ENCODE measurements at places on chromosomes 13 and 19.

- no peaks in the 10 kb centered on the region for H3K27me3 ChIP-seq
- H3K4me3 ChIP-seq: no peak overlapping the region
- DNase-seq: peak; percentile 32
- no peak overlapping the region for H3K27ac ChIP-seq
- peaks cover 25% of the 10 kb centered on the region for H3K4me1 ChIP-seq
These were observed 92.6 kb downstream of the SIPA1L3 start for GRCh38 chr19:37999309-38000213.

GRCh38 chr19:14632286-14632685 is 42.4 kb downstream of the ADGRE3 start:
- H3K36me3 ChIP-seq: no peaks in the 10 kb centered on the region
- H3K27ac ChIP-seq: no peak overlapping the region
- H3K4me1 ChIP-seq: no peaks in the 10 kb centered on the region

DNA sequence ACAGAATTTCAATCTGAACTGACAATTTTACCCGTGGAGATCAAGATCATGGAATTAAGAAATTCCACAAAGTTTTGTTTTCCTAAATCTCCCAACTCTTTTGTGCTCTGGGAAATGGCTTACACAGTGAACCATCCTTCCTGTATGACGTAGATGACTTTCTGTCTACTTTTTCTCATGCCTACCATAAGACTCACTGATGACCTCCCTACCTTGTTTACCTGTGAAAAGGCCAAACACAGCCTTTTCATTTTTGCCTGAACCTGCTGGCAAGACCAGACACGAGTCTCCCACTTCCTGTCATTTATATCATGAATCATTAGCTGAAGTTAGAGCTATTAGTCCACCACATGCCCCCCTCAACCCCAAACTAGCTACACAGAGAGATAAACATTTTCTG is 4.6 kb upstream of the KBTBD6 start:
- H3K27me3 ChIP-seq: no peaks in the 10 kb centered on the region
- no peak overlapping the region for H3K4me3 ChIP-seq
- no peak for DNase-seq
- H3K27ac ChIP-seq: no peak overlapping the region
- no peaks in the 10 kb centered on the region for H3K36me3 ChIP-seq

GRCh38 chr19:14078411-14078810 is 5.8 kb downstream of the MISP3 start:
- no peak for DNase-seq
- no peak overlapping the region for H3K27ac ChIP-seq
- H3K36me3 ChIP-seq: no peaks in the 10 kb centered on the region
- H3K4me1 ChIP-seq: peaks cover 42% of the 10 kb centered on the region

DNA sequence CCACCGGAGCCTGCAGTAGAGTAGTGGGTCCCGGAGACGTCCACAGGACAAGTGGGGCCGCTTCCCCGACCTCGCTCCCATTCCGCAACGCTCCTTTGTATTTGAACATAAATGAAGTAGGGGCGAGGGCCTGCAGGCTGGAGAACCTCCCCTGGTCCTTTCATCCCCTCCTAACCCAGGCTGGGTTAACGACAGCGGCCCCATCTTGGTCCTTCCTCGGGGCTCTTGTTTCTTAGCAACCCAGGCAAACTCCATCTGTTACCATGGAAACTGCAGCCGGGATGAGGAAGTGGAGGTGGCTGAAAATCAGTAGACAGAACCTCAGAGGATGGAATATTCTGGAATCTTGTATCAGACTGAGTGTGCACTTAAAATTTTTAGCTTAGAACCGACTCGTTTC is 132.6 kb upstream of the USP29 start:
- no peaks in the 10 kb centered on the region for H3K36me3 ChIP-seq
- no peak overlapping the region for H3K27ac ChIP-seq
- no peak overlapping the region for H3K4me3 ChIP-seq
- no peaks in the 10 kb centered on the region for H3K4me1 ChIP-seq

GRCh38 chr19:45498411-45499195 is at the start of gene PPM1N:
PPM1N (plus strand) TSS chr19:45498443; CDS start chr19:45498473, 30 bp downstream.
- H3K27ac ChIP-seq: no peak within 1 kb of the TSS
- no peak for DNase-seq
- no peaks in the 10 kb centered on the region for H3K36me3 ChIP-seq
- peaks cover 53% of the 10 kb centered on the region for H3K27me3 ChIP-seq
- H3K4me3 ChIP-seq: peak within 1 kb of the TSS; percentile 61

GRCh38 chr13:95660981-95661581 is 15.9 kb upstream of the DNAJC3 start:
- no peak overlapping the region for H3K27ac ChIP-seq
- no peaks in the 10 kb centered on the region for H3K36me3 ChIP-seq
- H3K4me3 ChIP-seq: no peak overlapping the region
- no peak for DNase-seq
- no peaks in the 10 kb centered on the region for H3K4me1 ChIP-seq
- no peaks in the 10 kb centered on the region for H3K27me3 ChIP-seq

- H3K27me3 ChIP-seq: no peaks in the 10 kb centered on the region
- no peak overlapping the region for H3K27ac ChIP-seq
- H3K4me1 ChIP-seq: no peaks in the 10 kb centered on the region
- H3K4me3 ChIP-seq: no peak overlapping the region
- no peak for DNase-seq
- H3K36me3 ChIP-seq: no peaks in the 10 kb centered on the region
These were observed 653.8 kb downstream of the PCDH9 start for GRCh38 chr13:66576381-66576780.

DNA sequence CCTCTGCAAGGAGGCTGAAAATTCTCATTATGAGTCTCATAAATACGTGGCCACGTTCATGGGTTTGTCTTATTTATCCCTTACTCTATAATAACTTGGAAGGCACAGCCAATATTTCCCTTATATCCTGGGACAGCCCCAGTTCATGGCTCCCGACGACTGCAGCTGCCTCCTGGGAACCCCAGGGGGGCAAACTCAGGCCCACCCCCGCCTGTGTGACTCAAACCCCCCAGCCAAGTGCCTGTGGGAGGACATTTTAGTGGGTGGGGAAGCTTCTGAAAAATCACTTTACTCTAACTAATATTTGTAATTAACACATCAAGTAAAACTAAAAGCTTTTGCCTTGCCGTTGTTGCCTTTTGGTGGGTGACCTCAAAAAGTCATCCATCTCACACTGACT is 14.3 kb downstream of the RASA3 start:
- peak; percentile 5 for DNase-seq
- H3K4me1 ChIP-seq: no peaks in the 10 kb centered on the region
- H3K27me3 ChIP-seq: no peaks in the 10 kb centered on the region
- no peak overlapping the region for H3K4me3 ChIP-seq
- H3K36me3 ChIP-seq: no peaks in the 10 kb centered on the region
- peak overlapping the region; percentile 70 for H3K27ac ChIP-seq

DNA sequence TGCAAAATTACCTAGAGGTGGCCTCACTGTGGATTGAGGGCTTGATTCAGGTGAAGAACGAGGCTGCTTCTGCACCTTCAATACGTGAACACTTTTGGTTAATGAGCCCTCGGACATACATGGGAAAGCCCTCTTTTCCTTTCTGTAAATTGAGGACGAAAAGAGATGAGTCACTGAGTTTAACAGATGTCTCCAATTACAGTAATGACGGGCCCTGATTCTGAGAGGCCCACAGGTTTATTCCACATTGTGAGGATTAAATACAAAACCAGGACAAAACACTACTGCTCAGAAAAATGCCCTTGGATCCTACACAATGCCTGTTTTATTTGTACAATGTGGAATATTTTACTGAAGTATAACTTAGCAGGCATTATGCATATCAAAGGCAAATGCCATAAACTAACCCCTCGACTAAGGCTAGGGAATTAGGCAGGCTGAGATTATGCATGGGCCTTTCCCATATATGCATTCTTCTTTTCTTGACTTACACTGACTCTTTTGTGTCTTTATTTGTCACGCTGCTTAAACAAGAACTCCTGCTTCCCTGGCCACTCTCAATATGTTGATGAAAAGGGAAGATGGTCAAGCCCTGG is 819.9 kb downstream of the OLFM4 start:
- no peak overlapping the region for H3K27ac ChIP-seq
- no peaks in the 10 kb centered on the region for H3K4me1 ChIP-seq
- no peaks in the 10 kb centered on the region for H3K36me3 ChIP-seq
- no peaks in the 10 kb centered on the region for H3K27me3 ChIP-seq
- DNase-seq: no peak
- H3K4me3 ChIP-seq: no peak overlapping the region

DNA sequence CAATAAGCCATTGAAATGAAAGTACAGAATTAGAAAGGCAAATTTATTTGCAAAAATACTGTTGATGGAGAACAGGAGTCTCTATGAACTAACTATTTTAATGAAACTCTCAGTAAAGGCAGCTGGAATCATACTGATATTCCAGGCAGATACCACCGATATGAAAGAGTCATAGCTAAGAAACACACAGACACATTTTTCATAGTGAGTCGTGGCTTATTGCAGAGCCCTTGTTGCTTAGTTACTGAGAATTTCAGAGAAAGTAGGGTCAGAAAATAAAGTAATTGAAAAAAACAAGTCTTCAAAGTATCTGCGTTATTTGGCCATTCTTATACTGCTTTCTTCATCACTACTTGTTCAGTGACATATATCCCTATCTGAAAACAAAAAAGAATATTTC is 1890.9 kb downstream of the PCDH9 start:
- H3K4me3 ChIP-seq: no peak overlapping the region
- H3K27ac ChIP-seq: no peak overlapping the region
- DNase-seq: no peak

Data from tibial artery (tissue), 4 donors.